ENCODE measurements at places on chromosomes 5 and 9.

- DNase-seq = no peak
Measured at GRCh38 chr5:111829701-111830100, 72.7 kb upstream of the NREP start.

DNA sequence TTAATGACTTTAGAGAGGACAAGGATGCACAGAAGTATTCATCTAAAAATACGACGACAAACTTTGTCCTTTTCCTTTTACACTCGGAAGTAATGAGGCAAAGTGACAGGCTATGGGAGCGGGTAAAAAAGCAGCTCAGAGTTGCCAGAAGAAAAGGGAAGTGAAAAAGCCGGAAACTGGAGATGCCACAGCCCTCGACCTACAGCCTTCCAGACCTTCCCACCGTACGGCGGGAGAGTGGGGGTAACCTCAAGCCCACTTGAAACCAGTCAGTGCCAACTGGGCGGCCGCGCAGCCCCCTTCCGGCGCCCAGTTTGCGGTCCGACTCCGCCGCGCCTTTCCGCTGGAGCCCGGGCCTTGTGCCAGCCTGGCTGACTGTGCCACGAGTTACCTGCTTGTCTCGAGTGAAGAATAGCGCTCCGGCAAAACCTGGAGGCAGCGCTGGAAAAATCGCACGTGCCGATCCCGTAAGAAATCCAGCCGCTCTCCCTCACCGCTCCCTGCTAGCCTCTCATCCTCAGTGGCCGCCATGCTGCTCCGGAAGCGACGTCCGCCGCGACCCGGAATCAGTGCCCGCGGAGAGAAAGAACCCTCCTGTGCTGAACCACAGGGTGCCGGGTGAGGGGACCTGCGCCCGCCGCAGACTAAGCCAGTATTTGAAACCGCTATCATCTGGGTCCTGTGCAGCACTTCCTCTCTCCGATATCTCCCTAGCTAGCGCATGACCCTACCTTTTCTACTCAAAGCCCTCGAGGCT lies at the start of gene PGGT1B:
TSS of gene PGGT1B (minus strand) at position 557 of the 757 bp plus-strand sequence. CDS start at position 531, 26 bp downstream.
- DNase-seq = peak; percentile 83

DNA sequence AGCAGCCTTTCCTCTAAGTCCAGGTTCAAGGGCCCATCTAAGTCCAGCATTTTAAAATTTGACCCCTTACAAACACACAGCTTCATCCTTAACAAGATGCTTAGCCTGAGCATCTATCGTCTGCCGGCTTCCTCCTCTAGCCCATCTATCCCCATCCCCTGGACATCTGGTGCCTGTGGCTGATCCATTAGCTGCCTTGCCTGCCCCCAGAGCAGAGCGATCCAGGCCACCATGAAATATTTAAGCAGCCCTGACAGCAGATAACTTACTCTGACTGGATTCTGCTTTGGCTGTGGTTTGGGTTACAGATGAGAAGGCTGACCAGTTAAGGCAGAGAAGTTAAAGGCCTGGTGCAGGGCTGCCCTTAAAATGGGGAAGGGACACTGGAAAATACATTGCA lies 30.9 kb upstream of the CPEB4 start:
- DNase-seq = no peak

- no peak for DNase-seq
Measured at GRCh38 chr5:74950836-74951515, 84.8 kb upstream of the FAM169A start.

DNA sequence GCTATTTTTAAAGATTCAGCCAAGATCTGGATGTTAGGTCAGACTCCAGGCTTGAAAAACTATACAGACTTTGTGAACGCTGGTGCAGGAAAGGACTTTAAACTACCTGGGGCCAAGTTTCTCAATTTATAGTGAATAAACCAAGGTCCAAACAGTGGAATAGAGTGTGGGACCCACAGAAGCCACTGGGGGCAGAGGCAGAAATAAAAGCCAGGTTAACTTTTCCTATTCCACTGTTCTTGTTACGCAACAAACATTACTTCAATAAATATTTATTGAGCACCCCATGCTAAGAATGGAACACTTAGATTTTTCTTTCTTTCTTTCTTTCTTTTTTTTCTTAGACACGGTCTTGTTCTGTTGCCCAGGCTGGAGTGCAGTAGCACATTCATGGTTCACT lies 11.0 kb upstream of the HAVCR1 start:
- DNase-seq = no peak

DNA sequence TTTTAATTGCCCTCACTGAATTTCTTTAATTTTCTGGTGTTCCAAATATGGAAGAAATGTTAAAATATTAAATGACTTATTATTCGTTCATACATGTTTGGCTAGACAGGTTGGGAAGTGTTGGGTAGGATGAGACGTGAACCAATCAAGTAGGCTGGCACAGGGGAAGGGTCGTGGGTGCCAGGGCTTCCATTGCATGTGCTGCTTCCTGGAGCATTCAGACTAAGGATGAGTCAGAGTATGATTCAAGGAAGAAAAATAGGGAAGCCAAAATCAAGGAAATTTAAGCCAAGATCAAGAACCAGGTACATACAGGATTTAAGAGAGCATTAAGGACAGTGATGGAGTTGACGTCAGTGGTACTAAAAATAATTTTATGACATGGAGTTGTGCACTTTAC lies 2068.0 kb downstream of the MAT2B start:
- DNase-seq = no peak

GRCh38 chr9:130532426-130533080 lies 46.8 kb upstream of the FUBP3 start:
- no peak for DNase-seq

- DNase-seq = no peak
Measured at GRCh38 chr5:116583085-116583861, 8.7 kb upstream of the SEMA6A start.

- DNase-seq = no peak
Measured at GRCh38 chr9:25960178-25960577, 281.9 kb upstream of the TUSC1 start.

GRCh38 chr5:179858241-179858585 lies 404 bp downstream of the MRNIP start:
- no peak for DNase-seq

- no peak for DNase-seq
Measured at GRCh38 chr5:8478326-8478725, 609.4 kb downstream of the MTRR start.

DNA sequence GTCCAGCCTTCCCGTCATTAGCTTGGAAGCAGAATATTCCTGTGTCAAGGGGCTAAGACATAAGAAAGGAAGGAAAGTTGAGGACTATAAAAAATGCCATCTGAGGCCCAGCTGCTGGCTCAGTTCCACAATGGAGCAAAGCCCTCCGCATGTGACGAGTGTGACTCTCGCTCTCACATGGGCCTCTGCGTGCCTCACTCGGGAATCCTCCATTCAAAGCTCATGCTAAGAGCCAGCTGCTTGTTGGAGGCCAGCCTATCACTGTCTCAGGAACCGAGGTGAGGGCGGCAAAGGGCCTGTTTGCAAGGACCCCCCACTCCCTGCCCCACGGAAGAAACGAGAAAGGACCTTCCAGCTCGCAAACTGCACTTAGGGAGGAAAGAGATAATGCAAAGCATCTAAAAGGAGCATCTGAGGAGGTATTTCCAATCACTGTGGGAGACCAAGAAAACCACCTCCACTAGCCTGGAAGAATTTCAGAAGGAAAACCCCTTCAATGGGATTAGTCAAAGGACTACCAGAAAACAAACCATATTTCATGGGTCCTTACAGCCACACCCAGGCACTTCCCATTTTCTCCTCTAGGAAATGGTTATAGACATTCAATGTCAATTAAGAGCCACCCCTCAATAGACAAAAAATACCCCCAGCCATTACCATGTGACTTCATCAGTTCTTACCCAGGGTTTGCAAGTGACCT lies 95.3 kb downstream of the PRRT1B start:
- no peak for DNase-seq

DNA sequence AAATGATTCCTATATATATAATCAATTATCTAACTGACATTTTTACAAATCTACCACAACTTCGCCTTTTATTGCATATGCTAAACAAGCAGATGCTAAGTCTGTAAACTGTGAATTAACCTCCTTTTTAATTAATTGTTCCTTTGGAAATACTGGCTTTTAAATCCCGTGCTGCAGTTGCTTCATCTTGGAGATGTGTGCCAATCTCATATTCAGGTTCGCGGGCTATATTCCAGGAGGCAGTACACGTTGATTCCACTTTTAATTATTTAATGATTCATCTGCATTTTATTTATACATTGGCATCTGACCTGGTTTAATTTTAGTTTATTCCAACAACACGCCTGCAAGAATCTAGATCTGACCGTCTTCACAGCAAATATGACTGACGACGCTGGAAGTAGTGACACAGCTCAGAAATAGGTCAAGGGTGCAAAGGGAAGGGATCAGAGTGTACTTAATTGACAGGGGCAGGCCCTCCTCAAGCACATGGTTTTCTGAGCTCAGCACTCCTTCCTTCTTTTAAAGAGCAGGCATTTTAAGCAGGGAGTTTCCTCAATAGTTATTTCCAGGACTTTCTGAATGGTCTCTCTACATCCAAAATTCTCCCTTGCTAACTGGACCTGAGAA lies 125.2 kb downstream of the GLIS3 start:
- DNase-seq = no peak

DNA sequence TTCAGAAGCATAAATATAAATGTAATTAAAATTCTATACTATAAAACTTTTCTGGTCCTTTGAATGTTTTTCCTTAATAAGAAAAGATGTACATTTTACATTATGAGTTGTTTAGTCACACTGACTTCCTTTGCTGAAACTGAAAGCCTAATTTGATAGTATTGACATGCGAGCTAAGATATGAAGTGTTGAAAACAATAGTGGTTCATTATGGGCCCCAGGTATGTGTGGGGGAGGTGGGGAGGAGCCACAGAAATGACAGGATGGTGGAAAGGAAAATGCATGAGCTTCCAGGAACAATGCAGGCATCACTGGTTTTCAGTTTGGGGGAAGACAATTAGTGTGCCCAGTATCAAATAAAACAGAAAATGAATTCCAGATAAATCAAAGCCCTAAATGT lies 35.4 kb upstream of the RLN1 start:
- peak; percentile 53 for DNase-seq

- no peak for DNase-seq
Measured at GRCh38 chr9:114884787-114885452, 45.5 kb downstream of the TNFSF8 start.

GRCh38 chr5:66708368-66708767 lies 112.2 kb downstream of the MAST4 start:
- no peak for DNase-seq

DNA sequence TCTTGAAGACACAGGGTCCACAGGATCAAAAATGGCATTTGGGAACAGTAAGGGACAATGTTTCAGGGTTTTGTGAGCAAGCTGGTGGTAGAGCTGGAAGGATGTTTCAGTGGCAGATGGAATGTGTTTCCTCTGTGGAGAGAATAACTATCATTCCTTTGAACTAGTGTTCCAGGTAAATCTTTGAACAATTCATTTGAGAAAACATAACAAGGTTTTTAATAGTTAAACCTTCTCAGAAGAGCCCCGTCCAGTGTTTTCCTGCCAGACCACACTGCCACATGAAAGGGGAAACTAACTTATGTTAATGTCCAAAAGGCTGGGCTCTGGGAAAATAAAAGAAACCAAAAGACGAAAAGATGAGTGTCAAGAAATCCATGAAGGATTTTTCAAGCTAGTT lies 207.0 kb upstream of the ZNF462 start:
- no peak for DNase-seq

DNA sequence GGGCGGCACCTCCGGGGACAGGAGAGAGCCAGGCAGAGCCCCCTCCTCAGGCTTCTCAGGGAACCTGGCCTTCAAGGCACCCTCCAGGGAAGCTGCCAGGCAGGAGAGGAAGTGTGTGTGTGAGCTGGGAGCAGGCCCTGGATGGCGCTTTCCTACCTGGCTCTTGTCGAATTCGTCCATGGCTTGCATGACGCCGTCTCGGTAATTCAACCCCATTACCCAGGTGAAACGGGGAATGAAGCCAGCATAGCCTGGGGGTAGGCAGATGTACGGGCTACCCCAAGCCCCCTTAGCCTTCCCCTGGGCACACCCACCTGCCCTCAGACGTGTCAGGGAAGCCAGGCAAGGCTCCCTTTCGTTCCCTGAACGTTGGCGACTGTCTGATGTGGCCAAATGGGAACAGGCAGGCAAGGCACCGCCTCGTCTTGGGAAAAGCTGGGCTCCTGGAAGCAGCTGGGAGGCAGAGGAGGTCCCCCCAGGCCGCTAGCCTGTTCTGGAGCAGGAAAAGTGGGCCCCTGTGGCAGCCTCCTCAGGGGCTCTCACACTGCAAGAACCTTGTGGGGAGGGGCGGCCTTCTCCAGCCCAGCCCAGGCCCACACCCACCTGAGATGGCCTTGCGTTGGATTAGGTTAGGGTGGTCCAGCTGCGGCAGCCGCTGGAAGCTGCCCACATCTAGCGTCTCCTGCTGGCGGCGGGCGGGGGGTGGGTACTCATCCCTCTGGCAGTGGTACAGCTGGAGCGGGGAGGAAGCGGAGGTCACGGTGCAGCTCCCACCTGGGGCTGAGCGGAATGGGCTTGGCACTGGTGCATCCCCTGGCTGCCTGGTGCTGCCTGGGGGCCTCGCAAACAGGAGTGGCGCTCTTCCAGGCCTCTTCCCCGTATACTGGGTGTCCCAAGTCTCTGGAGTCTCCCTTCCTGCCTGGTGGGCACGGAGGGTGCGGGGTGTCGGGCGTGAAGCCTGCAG lies 3.7 kb downstream of the TUBB4B start:
- no peak for DNase-seq

DNA sequence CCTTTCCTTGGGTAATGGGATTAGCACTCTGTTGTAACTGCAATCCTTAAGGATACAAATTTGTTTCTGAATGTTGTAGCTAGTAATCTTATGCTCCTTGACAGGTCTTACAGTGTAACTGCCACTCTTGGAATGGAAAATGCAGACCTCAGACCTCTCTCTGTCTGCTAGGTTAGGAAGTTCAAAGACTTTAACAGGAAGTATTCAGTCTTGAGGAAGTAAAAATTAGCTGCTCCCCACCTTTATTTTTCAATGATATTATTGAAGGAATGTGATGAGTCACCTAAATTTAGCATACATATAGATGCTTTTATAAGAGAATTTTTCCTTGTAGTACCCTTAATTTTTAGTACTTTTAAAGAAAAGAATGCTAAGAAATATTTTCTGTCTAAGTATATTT lies 71.5 kb downstream of the PAM start:
- no peak for DNase-seq

DNA sequence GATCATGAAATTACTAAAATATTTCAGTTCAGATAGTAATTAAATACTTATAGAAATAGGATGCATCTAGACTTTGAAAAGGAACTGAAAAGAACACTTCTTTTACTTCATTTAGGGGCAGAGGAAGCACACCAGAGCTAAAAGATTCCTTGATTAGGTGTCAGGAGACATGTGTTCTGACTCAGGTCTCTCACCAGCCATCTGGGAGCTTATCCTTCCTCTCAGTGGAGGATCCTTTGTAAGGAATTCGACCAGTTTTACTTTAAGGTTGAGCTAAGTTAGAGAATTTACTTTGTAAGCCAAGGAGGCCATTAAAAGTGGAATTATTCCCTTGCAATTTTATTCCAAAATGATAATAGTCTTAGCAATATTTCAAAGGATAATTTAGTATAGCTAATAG lies 16.7 kb downstream of the VCAN start:
- DNase-seq = no peak

- no peak for DNase-seq
Measured at GRCh38 chr9:35711501-35712428, 20.2 kb downstream of the TLN1 start.
